Activated naive CD4-positive, alpha-beta T cell treated with Interleukin-2 at 50 U/mL for 16 hours (primary cell): ENCODE measurements at places on chromosomes 2 and 18.

DNA sequence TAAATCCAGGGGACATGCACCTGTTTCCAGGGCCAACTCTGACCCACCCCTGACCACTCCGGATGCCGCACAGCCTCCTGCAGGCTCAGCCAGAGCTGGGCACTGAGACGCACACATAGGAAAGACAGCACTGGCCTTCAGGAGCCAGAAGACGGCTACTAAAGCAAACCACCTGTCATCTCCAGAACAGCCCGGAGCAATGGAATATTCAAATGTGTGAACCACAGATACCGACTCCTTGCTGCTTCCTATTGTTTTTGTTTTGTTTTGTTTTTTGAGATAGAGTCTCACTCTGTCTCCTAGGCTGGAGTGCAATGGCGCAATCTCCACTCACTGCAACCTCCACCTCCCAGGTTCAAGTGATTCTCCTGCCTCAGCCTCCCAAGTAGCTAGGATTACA is 94.0 kb downstream of the LAMA1 start:
- DNase-seq: no peak

DNA sequence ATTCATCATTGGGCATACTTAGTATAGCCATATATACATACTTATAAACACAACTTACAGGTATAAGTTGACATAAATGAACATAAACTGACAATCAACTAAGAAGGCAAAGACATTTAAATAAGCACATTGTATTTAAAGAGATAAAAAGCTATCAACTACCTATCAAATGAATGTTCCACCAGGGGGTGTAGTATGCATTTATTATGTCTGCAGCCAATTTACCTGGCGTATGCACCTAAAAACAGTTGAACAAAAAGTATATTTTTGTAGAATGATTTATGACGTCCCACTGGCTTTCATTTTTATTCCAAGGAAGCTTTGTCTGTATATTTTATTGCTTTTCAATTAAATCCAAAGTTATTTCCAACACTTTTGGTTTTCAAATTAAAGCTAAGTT is 323.5 kb downstream of the AFF3 start:
- no peak for DNase-seq

DNA sequence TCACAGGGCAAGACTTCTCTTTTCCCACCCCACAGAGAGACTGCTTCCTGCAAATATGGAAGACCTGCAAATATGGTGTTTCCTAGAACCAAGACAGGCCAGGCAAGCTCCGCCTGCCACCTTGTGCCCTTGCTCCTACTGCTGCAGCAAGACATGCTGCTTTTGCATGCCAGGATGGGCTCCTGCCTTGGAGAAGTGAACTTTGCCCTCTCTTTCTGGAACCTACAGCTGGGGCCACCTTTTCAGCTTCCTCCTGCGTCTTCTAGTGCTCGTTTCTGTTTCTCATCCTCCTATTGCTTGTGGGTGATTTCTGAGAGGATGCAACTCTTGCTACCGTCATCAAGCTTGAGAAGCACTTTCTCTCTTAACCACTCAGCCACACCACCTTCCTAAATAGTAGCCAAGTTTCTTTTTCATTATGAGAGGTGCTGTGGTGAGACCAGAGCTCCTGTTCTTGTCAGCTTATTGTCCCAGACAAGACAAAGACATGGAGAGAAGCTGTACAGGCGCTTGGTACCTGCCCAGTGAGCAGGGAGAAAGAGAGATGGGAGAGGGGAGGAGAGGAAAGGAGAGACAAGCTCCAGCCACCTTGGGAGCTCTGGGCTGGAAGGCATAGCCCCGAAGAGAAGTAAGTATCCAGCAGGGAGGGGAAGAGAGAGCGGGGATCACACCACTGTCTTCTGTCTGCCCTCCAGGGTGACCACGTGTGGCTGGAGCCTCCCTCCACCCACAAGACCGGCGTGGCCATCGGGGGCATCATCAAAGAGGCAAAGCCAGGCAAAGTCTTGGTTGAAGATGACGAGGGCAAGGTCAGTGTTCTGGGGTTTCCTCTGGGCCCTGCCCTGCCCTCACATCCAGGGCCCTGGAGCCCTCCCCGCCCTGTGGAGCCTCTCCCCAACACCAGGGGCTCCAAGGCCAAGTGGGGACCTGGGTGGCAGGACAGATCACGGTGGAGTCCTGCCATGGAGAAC is 28.3 kb downstream of the MYO7B start:
- DNase-seq: no peak

- DNase-seq: no peak
These were observed 186.4 kb upstream of the SLC39A10 start for GRCh38 chr2:195470622-195471021.

GRCh38 chr18:60794802-60795201 is 422.2 kb upstream of the MC4R start:
- DNase-seq: no peak

DNA sequence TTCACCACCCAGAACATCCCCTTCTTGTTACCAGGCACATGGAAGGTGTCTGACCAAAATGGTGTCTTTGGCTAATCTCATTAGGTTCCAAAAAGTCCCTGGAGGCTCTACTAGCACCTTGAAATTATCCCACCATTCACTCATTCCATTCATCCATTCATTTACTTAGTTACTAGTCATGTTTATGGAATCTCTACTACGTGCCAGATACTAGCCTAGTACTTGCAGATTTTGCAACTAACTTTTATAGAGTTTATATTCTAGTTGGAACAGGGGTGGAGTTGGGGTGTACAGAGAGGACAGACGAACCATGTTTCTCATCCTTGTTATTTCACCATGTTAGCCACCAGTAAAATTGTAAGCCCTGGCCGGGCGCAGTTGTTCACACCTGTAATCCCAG is 4.0 kb upstream of the NOP58 start:
- no peak for DNase-seq

DNA sequence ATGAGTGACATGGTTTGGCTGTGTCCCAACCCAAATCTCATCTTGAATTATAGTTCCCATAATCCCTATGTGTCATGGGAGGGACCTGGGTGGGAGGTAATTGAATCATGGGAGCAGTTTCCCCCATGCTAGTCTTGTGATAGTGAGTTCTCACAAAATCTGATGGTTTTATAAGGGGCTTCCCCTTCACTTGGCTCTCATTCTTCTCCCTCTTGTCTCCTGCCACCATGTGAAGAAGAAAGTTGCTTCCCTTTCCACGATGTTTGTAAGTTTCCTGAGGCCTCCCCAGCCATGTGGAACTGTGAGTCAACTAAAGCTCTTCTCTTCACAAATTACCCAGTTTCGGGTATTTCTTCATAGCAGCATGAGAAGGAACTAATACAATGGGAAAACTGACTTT is 14.0 kb downstream of the DNAH7 start:
- DNase-seq: no peak

GRCh38 chr2:21280793-21281192 is 157.0 kb downstream of the TDRD15 start:
- no peak for DNase-seq

- no peak for DNase-seq
These were observed 104.7 kb downstream of the FEZ2 start for GRCh38 chr2:36493306-36493705.

- no peak for DNase-seq
These were observed 8.8 kb downstream of the ODC1 start for GRCh38 chr2:10439185-10439879.

DNA sequence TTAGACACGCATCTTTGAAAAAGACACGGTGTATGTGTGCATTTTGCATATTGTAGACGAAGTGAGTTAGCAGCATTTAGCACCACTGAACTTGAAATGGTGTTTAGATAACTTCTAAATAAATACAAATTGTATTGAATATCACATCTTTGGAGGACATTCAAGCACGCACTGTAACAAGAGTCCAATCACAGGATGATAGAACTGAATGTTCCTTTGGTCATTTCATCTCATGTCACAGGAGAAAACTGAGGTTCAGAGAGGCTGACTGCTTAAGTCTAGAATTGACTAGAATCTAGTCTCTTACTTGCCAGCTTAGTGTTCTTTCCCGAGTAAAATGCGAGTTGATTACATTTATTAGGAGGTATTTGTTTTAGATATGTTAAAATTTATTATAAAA is 119.2 kb upstream of the CCDC195 start:
- DNase-seq: no peak

DNA sequence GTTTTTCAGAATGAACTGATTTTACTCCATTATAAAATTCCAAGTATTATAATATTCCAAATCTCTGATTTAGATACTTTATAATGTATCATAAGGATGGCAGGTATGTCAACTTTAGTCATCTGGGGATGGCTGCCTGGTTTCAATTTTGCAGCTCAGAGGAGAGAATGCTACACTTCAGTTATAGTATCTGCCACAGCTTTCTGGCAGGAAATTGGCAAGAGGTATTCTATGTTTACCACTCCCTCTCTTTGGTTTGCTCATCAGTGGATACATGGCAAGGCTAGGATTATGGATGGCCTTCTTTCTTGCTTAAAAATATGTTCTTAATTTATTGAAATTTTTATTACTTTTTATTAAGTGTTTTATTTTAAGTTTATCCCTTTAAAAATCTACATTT is 67.0 kb upstream of the TNFRSF11A start:
- DNase-seq: no peak

DNA sequence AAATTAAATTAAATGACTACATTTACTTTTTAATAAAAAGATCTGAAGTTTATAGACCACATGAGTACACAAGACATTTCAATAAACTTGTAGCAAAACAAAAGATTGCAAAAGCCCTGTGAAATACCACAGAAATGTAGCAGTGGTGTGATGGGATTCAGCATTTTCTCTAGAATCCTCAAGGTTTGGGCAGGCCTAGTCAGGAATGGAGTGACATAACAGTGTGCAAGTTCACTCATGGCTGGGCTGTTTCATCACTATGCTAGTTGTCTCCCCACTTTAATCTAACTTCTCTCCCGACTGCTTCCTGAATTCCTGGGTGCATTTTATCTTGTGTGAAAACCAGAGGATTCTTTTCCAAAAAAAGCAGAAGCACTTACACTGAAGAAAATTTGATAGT is 1089.9 kb upstream of the DDX18 start:
- no peak for DNase-seq

DNA sequence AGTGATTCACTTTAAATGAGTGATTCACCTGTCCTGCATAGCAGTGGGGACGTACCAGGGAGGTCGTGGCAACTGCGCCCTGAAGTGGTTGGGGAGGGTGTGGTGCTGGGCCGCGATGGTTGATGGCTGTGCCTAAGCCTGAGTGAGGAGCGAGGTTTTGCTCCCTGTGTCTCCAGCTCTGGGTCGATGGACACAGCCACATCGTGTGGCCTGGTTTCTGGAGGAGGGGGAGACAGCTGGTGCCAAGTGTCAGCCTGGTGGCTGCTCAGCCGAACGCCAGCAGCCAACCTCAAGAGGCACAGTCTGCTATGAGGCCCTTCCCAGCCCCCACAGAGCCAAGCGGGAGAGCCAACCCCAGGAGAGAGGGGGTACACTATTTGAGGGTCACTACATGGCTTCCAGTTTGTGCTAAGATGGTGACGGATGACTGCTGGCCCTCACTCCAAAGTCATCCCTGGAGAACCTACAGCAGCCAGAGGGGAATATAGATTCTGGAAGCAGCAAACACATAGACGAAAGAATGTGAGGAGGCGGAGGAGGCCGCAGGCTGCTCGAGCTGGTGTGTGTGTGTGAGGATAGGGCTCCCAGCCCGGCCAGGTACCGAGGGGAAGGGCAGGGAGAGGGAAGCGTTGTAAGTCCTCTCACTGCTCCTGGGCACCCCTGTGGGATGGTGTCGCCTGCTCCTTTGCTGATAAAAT is 58.6 kb upstream of the OTOF start:
- no peak for DNase-seq

GRCh38 chr2:3115301-3116042 is 262.1 kb downstream of the EIPR1 start:
- DNase-seq: no peak

DNA sequence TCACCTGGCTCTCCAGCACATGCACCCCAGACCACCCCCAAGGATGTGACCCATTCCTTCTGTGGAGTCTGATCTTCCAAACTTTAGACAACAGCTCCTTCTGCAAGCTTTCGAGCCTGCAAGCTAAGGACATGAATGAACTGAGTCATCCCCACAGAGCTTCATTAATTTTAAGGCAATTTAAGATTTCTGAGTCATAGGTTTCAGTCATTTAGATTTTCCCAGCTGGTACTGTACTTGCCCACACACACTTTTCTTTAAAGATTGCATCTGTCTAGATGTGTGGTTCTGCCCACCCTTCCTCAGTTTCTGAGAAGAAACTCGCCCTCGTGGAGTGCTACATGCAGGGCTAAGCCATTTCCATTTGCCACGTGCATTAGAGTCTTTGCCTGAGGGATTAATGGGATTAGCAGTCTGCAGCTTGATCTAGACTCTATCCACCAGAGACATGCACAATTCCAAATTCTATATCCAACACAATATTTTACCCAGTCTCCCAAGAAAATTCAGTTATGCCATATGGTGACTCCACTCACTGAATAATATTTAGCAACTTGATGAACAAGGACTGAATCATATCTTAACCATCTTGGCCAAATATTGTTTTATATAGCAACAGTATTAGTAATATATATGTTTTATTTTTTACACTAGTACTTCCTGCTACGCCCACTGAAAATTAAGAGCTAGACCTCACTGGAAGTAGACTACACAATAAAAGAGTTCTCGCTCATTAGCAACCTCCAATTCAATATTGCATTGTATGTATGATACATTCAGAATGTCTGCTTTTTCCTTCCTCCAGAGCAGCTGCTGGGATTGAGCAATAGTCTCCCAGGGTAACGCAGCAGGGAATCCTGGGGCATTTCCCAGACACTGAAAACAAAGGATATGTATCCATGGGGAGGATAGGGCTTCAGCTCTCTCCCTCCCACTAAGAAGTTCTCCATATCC is 14.3 kb upstream of the TRIB2 start:
- peak; percentile 41 for DNase-seq

GRCh38 chr2:158923641-158924040 is 44.8 kb upstream of the TANC1 start:
- no peak for DNase-seq

GRCh38 chr2:74036450-74037195 is 51.9 kb downstream of the TET3 start:
- DNase-seq: no peak
